ENCODE measurements at places on chromosomes 2 and 18.

- no peak for DNase-seq
Measured at GRCh38 chr2:240507778-240508251, 50.0 kb downstream of the ANKMY1 start.

GRCh38 chr18:58048081-58048642 lies 4.1 kb downstream of the NEDD4L start:
- DNase-seq = no peak

DNA sequence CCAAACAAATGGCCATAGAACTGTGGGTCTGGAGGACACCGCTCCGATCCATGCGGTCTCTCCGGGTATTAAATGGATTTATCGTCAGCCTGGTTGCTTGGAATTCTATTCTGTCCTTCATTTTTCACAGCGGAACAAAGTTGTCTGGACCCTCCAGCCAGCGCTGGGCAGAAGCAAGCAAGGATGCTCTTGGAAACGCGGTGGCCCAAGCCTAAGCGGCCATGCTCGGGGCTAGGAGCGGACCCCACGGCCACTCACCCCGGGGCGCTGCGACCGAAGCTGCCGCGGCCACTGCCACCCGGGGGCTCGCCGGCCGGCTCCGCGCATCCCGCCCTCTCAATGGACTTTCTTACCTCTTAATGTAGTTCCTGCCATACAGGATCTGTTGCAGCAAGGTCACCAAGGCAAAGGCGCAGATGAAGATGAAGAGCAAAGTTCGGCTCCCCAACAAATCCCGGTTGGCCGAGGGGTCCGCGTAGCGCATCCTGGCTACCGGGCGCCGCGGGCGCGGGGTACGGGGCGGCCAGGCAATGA lies 761 bp downstream of the ST8SIA5 start:
- no peak for DNase-seq

DNA sequence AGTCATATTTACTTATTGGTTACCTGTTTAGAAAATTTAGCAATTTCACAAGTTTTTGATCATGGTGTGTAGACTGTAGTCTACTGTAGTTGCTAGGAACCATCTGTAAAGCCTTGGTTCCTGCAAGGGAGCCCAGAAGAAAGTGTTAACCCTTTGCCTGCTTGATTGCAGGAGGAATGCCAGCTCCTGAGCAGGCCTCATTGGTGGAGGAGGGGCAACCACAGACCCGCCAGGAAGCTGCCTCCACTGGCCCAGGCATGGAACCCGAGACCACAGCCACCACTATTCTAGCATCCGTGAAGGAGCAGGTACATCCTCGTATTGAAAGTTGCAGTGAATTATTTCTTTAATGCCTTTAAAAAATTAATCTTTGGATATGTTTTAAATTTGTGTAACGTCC lies 76.3 kb downstream of the PKP4 start:
- DNase-seq = no peak

DNA sequence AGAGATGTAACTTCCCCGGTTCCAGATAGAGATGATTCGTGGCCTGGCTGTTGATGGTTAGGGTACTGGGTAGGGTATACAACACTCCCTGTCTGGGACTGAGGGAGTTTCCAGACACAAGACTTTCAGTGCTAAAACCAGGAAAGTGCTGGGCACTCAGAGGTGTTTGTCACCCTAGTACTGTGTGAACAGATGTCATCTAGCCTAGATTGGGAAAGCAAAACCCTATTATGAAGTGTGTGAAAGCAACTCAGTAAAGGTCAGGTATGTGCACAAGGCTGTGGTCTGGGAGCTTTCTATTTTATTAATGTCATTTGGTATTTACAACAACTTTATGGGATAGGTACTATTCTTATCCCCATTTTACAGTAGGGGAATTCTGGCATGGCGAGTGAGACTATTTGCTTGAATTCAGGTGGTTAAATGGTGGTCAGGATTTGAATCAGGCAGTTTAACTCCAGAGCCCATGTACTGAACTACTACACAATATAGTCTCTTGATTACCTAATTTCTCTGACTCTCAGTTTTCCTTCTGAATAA lies 2.6 kb downstream of the BZW1 start:
- DNase-seq = peak; percentile 18

- DNase-seq = no peak
Measured at GRCh38 chr18:13775058-13775457, 48.6 kb downstream of the RNMT start.

- DNase-seq = no peak
Measured at GRCh38 chr2:241932899-241933178, 63.3 kb downstream of the RTP5 start.

GRCh38 chr2:236078297-236079255 lies 89.6 kb downstream of the GBX2 start:
- no peak for DNase-seq

- no peak for DNase-seq
Measured at GRCh38 chr18:4399929-4400328, 55.2 kb downstream of the DLGAP1 start.

DNA sequence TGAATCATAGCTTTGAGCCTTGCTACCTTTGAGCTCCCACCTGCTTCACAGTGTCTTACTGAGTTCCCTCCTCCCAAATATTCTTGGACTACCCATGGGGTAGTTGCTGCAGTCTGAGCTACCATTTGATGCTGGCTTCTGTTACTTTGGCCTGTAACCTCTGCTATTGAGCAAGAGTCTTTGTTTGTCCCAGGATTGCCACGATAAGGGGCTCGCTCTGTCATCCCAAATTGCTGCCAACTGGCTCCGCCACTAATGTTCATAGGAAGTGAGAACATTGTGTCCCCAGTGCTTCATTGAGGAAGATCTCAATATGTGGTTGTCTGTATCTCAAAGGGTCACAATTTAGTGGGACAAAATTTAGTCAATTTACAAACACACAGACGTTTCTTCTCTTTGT lies 103.8 kb downstream of the TRIM43 start:
- DNase-seq = no peak

- no peak for DNase-seq
Measured at GRCh38 chr2:212536817-212537725, 1.5 kb downstream of the ERBB4 start.

- no peak for DNase-seq
Measured at GRCh38 chr18:6797171-6797570, 67.7 kb downstream of the ARHGAP28 start.

DNA sequence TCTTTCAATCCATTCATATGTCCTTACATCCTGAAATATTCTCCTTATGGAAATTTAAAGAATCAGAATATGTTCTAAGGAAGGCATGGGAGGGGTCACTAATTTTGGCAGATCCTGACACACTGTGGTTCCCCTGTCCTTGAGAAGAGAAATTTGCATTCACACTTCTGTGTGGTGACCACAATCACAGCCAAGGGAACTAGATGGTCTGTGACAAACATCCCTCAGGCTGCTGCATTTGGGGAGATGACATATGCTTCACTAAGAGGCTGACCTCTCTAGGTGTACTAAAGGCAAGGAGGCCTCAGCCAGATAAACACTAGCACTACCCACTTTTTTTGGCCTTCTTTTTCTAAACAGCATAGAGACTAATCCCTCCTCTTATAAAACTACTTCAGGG lies 129.6 kb downstream of the MREG start:
- DNase-seq = no peak

DNA sequence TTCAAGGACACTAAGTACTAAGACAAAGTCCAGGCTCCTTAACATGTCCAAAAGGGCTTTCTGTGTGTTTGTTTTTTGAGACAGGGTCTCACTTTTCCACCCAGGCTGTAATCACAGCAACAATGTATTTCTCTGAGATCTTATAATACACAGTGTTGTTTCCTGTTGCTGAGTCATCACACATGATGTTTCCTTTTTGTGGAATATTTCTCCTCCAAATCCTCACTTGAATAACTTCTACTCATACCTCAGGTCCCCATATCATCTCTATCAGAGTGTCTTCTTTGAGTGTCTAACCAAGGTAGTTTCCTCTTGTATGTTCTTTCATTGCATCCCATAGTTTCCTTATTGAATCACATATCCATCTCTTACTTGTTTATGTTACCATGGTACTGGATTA lies 632.0 kb upstream of the PIK3C3 start:
- DNase-seq = no peak

- no peak for DNase-seq
Measured at GRCh38 chr2:9370746-9371145, 52.6 kb downstream of the ITGB1BP1 start.

GRCh38 chr2:138713069-138713496 lies 67.1 kb downstream of the NXPH2 start:
- no peak for DNase-seq

DNA sequence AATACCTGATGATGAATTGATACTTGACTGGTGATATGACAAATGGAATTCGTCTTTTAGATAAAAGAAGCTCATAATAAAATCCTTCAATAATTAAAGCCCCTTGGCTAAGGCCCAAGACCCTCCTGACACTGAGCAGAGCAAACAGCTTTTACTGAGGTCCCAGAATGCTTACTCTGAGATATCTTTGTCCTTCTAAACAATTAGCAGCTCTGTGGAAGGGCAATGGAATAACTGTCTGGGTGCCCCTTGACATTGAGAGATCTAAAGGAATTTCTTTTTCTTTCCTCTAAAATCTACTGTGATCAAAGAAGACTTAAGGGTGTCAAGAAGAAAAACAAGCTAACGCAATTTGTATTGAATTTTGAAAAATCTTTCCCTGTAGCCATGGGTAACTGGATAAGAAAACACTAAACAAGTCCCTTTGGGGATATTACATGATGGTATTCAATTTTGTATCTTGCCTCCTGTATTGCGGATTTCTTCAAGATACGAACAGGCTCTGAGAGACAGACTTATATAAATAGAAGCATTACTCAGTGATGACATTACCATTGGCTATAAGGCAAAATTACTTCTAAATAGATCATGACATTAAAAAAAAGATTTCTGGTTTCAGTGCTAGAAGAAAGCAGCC lies 128.8 kb downstream of the MREG start:
- DNase-seq = no peak

DNA sequence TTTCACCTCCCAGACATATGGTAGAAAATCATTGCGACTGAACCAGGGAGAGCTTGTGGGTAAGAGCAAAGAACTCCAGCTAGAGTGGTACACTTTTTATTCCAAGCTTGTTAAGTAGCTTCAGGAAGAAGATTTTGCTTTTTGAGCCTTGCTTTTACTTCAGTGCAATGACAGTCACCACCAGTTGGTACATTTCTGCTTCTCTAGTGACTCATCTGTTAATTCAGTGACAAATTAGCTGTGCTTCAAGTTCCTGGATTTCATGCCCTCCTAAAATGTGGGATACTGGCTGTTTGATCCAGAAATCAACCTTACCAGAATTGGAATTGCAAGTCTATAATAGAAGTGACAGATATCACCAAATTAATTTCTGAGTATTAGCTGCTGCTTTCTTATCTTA lies 117.6 kb upstream of the TTN start:
- DNase-seq = no peak

DNA sequence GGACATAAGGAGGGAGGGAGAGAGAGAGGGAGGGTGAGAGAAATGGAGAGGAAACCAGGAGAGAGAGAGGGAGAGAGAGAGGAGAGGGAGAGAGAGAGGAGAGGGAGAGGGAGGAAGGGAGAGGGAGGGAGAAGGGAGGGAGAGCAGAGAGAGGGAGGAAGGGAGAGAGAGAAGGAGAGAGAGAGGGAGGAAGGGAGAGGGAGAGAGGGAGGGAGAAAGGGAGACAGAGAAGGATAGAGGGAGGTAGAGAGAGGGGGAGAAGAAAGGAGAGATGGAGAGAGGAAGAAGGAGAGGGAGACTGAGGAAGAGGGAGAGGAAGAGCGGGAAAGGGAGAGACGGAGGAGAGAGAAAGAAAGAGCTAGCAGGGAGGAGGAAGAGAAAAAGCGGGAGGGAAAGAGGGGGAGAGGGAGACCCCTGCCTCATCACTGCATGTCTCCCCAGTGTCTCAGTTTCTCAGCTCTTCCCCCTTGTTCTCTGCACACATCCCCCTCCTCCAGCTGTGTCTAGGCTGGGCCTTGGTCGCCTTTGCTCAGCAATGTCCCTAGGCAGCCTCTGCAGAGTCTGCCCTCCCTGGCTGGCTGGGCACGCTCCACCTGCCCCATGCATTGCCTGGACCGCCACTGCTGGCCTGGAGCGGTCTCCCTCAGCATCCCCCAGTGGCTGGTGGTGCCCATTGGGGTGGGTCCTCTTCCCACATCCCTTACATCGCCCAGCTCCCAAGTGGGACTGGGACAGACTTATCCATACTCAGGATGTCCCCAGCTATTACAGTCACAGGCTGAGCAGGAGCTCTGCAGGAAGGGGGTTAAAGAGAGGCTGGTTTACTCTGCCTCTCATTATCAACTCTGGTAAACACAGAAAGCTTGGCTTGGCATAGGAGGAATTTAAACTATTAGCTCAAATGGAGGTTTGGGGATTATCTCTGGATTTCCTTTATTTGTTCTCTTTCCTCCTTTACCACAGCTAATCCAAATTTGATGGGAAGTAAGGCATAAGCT lies 85.7 kb upstream of the APCDD1 start:
- no peak for DNase-seq

DNA sequence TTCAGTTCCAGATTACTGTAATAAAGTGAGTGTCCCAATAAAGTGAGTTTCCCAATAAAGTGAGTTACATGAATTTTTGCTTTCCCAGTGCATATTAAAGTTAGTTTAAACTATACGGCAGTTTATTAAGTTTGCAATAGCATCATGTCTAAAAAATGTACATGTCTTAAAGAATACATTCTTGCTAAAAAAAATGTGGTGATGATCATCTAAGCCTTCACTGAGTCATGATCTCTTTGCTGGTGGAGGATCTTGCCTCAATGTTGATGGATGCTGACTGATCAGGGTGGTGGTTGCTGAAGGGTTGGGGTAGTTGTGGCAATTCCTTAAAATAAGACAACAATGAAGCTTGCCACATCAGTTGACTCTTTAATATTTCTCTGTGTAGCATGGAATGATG lies 664.2 kb downstream of the TDRD15 start:
- no peak for DNase-seq

DNA sequence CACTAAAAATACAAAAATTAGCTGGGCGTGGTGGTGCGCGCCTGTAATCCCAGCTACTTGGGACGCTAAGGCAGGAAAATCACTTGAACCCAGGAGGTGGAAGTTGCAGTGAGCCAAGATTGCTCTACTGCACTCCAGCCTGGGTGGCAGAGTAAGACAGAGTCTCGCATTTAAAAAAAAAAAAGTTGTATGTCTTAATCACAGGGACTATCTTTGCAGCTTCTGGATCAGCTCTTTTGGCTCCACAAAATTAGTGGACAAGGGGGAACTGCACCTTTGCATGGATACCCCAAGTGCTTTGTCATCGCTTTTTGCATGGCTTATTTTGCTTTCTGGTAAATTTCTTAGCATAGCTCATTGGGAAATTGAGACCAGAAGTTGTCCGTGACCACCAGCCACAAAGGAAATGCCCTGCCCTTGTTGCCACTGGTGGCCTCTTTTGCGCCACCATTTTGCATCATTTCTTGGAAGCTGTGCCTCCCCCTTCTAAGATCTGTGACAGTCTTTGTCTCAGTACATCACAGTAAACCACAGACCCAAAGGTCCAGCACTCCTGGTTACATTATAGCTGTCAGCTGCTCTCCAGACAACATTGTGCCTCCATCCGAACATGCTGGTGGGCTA lies 43.9 kb upstream of the PCBP1 start:
- peak; percentile 69 for DNase-seq
